Activated CD8-positive, alpha-beta memory T cell treated with anti-CD3 and anti-CD28 coated beads for 1 hour (primary cell): ENCODE measurements at places on chromosomes 2 and 18.

DNA sequence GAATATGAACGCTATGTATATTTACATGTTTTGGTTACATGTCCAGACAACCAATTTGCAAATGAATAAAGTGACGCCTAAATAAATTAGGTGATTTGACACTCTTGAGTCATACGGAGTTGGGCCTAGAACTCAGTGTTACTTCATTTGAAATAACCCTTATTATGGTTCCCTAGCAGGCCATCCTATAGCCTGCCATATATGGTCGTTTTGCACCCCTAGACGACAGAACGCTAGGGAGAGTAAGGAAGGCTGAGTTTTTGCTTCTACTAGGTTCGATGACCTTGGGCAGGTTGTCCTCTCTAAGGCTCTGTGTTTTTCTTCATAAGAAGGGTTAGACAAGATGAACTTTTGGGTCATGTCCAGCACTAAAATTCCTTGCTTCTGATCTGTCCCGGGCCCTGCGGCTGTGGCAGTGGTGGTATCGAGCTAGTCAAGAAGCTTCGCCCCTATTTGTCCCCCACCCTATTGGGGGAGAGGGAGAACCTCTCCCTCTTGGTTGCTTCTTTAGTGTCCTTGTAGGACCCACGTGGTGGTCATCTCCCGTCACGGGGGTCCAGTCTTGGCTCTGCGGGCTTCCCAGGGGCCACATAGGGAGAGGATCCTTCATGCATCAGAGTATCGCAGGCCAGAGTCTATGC, 574 bp upstream of the EML4 start:
- DNase-seq = no peak

DNA sequence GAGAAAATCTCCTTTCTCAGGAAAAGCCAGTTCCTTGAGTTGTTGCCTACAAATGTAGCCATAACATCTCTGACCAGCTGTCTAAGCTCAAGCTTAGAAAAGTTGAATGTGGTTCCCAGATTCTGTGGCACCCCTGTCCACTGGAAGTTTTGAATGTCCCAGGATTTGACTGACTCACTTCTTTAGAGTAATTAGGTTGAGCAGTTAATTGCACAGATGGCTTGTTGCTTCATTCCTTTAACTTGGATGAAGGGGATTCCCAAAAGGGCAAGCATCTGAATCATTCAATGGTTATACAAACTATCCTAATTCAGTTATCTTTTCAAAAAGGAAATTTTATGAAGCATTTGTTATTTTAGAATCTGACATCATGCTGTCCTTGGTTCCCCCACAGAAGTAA, 374.7 kb downstream of the LNPK start:
- DNase-seq = no peak

DNA sequence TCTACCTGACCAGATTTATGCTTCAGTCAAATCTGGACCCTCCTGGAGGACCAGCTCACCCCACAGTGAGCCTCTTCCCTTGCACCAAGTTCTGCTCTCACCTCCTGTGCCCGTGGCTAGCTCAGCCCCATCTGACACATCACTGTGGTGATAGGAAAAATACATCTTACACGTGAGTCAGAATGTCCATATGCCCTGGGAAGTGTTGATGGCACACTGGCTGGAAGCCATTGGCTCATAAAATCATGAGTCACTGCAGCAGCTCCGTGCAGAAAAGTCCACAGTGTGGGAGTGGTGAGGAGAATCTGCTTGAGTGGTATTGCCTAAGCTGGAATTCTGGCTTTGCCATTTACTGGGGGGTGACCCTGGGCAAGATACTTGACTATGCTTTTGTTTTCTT, 42.6 kb upstream of the RAPGEF4 start:
- no peak for DNase-seq

DNA sequence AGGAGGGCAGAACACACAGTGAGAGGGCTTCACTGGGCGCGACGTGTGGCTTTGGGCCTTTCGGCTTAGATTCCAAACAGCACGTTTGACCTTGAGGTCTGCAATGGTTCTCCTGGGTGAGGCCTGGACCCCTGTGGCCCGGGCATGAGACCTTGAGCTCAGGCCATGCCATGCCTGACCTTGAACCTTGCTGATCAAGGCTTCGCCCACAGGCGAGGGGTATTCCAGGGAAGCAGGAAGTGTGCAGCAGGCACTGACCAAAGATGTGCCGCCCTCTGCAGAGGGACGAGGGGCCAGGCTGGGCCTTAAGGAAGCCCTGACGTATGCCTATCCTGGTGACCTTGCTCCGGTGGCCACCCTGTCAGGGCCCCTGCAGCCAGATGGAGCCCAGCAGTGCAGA, 178.3 kb upstream of the HDAC4 start:
- no peak for DNase-seq

DNA sequence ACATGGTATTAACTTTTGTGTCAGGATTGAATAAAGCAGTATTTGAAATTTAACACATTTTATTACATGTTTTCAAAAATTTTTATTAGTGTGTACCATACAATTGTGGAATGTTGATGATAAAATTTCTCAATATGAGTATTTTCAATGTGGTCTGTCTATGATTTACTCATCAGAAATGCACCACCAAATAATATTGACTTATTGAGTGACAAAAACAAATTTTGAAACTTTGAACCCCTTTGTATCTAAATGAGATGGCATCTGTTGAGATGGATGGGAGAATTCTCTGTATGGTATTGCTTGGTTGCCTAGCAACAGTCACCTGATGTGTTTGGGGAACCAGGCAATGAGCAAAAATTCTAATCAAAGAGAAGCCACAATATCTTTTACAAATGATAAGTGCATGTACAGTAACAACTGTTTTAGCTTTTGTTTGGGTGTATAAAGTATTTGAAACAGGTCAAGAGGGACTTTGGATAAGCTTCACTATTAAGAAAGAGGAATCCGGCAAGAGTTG, 400.1 kb downstream of the CCDC85A start:
- no peak for DNase-seq

GRCh38 chr2:134027980-134028379, 225.9 kb upstream of the MGAT5 start:
- DNase-seq = no peak

DNA sequence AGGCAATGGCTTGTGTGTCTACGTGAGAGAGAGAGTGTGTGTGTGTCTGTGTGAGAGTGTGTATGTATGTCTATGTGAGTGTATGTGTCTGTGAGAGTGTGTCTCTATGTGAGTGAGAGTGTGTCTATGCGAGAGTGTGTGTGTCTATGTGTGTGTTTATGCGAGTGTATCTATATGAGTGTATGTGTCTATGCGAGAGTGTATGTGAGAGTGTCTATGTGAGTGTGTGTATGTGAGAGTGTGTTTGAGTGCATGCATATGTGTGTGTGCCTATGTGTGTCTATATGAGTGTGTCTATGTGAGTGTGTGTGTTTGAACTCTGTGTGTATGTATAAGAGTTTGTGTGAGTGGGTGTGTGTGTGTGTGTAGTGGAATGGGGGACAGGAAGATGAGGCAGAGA, 9.8 kb upstream of the GNLY start:
- DNase-seq = no peak

DNA sequence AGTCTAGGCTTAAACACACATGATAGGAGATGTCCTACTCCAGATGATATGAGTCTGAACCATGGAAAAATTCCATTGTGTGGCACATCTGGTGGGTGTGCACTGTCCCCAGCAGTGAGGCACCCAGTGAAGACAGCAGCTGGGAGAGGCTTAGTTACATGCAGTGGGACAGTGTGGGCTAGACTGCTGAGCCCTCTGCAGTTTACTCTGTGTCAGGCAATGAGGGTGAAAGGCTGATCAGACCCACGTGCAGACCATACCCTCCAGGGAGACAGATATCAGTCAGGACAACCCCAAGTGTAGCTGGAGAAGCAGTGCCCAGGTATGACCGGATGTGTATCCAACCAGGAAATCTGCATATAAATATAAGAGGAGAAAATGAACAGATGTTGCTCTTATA, 13.4 kb downstream of the IL37 start:
- DNase-seq = no peak
